Mesendoderm (in vitro differentiated cells): ENCODE measurements at places on chromosomes 16 and 17.

- peak; percentile 86 for DNase-seq
These were observed 390 bp downstream of the MNT start for GRCh38 chr17:2400474-2400866.

DNA sequence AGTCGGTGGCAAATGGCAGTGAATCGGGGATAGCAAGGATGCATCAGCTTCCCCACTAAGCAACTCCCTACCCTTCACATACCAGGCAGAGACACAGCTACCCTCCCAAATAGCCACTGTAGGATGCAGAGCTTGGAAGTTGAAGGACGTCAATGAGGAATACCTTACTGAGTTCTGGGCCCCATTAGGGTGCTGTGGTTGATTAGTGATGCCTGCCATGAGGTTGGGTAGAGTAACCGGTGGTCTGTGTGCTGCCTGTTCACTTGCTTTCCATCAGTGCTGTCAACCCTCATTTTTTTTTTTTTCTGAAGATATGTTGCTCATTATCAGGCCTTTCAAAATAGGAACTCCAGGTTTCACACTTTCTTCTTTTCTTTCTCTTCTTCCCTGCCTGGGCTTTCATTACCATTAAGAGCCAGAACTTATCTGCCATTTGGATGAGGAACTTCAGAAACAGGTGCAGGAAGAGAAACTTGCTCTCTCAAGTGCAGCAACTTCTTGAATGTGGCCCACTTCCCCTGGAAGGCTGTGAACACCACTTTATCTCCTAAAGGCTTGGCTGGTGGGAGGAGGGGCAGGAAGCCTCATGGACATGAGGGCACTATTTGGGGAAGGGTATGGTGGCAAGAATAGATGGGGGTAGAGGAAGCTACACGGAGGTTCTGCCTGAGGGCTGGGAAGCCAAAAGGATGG, 183.5 kb downstream of the NTN1 start:
- DNase-seq, result no peak

DNA sequence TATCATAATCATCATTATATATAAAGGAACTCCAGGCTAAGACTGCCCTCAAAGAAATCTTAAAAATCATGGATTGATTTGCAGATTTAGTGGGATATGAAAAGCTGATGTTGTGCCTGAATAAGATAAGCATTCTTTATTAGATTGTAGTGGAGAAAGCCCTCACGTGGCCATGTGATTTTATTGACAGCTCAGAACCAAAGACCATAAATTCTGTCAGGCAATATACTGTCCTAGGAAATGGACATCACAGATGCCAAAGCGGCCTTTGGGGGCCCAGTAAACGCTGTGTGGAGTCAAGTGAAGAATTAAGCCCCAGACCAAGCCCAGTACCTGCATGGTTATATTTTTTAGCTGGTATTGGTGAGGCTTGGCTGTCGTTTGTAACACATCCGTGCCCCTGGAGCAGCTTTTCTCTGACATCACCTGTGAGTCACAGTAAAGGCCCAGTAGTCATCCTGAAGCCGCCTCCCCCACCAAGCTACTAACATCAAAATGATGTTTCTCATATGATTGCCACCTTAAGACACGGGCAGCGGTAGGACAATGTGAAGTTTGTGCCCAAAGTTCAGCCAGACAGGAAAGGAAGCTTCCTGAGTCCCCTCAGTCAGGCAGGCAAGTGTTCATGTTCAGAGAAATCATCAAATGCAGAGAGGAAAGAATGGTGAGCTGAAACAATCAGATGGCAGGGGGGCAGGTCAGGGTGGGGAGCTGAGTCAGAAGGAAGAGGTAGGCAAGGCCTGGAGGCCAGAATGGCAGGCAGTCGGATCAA, 209.4 kb downstream of the IRX3 start:
- peak; percentile 32 for DNase-seq

DNA sequence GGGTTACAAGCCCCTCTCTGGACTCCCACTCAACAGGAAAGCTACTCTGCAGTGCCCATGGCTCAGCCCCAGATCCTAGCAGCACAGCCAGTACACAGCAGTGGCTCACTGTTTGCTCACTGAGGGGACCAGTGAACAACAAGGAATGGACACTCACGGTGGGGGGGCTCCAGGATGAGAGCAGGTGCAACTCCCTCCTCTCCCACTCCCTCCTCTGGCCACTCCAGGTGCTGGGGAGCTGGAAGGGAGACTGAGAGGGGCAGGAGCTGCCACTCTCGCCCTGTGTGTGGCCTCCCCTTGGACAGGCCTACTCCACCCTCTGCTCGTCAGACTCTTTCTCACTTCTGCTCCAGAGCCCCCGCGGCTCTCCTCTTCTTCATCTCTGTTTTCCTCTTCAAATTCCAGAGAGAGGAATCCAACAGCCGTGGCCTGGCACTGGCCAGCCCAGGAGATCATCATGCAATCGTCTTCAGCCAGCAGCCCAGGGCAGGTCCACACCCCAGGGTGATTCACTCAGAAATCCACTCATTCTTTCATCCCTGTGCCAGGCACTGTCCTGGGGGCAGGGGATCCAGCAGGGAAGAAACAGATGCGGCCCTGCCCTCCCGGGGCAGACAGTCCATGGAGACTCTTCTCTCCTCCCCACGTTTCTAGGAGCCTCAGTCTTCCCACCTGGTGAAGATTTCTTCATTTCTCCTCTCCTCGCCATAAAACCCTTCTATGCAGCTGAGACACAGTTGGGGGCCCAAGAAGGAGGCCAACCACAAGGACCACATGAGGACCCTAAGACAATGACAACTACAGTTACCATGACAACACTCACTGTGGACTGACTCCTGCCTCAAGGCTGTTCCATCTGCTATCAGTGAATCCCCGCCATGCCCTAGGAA, 30.7 kb downstream of the CFAP20 start:
- DNase-seq, result peak; percentile 51

DNA sequence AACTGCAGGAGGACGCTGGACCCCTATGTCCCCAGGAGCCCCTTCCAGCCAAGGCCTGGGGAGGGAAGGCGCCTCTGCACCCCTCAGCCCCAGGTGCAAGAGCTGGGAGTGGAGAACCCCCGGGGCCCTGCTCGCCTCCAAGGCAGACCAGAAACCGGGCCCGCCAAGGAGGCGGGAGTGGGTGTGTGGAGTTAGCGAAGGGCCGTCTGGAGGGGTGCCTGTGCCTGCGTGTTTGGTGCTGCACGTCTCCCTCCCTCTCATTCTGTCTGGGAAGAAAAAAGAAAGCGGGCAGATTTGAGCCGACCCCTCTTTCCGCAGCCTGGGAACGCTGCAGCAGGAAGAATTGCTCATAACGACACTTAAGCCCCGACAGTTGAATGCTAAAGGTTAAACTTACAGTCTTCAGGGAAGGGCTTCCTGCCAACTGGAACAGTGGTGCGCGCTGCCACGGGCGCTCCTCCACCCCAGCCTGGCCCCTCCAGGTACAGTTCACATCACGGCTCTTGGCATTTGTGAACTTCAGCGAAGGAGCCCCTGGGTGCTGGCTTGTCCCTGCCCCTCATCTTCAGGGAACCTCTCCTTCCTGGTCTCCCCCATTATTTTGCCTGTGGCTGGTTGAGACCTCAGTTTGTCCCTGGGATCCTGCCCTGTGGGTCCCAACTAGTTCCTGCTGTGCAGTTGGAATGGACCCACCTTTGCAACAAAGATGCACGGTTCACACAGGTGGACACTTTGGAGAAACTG, 19.2 kb upstream of the ZFHX3 start:
- DNase-seq, result no peak

GRCh38 chr17:83131401-83132011, 52.1 kb downstream of the METRNL start:
- DNase-seq, result no peak
